ENCODE measurements at places on chromosomes 1 and 21. TPM values are rescaled to one million over a fixed set of nuclear protein-coding genes. Genes with fewer than 3 reads are reported as not detected.

The EXTL1 gene
- total RNA-seq = not detected

The ITGB2 gene
- total RNA-seq = 224 TPM

The DCST1 gene
- total RNA-seq = not detected

The LRRC53 gene
- total RNA-seq = not detected

The PLD5 gene
- 0.79 TPM for total RNA-seq

The AVPR1B gene
- not detected for total RNA-seq

The CSF1 gene
- total RNA-seq = 103 TPM

The LAX1 gene
- total RNA-seq = 0.19 TPM

The OR6N2 gene
- not detected for total RNA-seq

The GJA8 gene
- total RNA-seq = not detected

The ZSWIM5 gene
- total RNA-seq = 1.5 TPM

The GNAT2 gene
- not detected for total RNA-seq

The HCN3 gene
- total RNA-seq = 0.36 TPM

The AKNAD1 gene
- total RNA-seq = not detected

The KRTAP10-2 gene
- not detected for total RNA-seq

The TPTE gene
- total RNA-seq = not detected

The IL23R gene
- 0.32 TPM for total RNA-seq

The PHC2 gene
- total RNA-seq = 154 TPM

The LCE1F gene
- total RNA-seq = not detected

The ANXA9 gene
- total RNA-seq = 5.6 TPM

All from omental fat pad (tissue), 4 donors.